ENCODE measurements at places on chromosomes 1 and 21. TPM values are rescaled to one million over a fixed set of nuclear protein-coding genes. Genes with fewer than 3 reads are reported as not detected.

TTLL7 gene
- 9.1 TPM for total RNA-seq

DNA sequence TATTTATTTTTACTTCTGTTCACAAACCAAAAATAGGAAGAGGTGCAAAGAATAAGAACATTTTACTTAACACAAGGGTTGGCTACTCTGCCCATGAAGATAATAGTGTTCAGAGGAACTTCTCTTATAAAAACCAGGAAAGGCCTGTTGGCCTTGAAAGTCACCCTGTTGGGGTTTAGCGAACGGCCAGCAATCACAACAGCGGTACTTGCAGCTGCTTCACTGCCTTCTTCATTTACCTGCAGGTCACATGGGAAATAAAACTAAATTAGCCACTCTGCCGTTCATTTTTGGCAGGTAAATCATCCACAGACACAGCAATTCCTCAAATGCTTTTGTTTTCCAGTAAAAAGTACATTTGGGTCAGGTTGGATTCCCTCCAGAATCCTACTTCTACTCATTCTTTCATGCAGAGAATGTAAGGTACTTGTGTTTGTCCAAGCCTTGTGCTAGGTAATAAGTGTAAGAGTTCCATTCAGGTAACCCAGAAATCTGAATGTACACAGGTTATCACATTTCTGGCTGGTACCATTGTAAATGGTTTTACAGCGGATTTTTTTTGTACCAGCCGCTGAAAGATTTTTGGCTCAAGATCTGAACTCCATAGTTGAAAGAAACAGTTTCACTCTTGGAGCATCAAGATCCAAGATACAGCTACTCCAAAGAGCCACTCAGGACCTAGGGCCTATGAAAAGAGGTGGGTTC is 13.1 kb downstream of the SERPINC1 start:
- DNase-seq, result no peak

DNA sequence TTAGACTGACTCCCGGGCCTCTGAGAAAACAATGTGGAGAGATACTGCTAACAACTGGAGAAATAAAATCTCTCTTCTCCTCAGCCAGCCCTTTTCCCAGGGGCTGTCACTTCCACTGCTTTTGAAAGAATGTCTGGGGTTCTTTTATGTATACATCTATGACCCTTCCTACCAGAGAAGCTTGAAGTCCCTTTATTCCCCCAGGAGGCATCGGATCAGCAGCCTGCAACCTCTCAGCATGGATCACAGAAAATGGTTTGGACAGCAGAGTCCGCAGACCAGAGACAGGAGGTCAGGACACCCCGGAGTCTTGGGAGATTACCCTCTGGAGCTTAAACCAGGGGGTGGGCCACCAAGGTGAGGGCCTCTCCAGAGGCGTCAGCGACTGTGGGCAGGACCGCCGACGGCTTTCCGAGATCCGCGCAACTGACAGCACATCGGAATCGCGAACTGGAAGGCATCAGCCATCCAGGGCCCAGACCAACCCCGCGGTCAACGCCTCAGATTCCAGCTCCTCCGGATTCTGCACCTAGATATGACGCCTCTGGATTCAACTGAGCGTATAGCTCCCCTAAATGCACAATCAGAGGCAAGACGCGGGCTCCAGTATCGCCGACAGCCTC is 1.0 kb downstream of the EPHA10 start:
- DNase-seq, result no peak

- DNase-seq, result no peak
Measured at GRCh38 chr1:101216623-101217022, 20.2 kb upstream of the S1PR1 start.

GRCh38 chr1:82762829-82763532 is 962.2 kb downstream of the ADGRL2 start:
- no peak for DNase-seq

DNA sequence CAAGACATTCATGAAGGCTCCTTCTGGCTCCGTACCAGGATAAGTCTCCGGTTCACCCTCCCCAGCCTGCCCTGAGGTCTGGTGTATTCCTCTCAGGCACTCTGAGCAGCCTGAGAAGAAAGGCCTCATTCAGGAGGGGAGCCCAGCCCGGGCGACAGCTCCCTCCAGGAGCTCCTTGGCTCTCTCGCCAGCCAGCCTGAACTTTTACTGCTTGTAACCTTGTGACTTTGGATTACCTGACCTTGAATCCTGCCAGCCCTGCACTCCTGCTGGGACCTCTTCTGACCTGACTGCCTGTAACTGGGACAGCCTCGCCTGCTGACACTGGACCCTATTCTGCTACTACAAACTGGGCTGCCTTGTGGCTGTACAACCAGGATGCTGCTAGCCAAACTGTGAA is 65.8 kb downstream of the CD34 start:
- DNase-seq, result no peak

CLCA4 gene
- total RNA-seq, result not detected

DVL1 gene
- total RNA-seq, result 69.5 TPM

CLIC6 gene
- under 0.01 TPM for total RNA-seq

GRCh38 chr1:28895896-28896608 is 18.3 kb upstream of the EPB41 start:
- no peak for DNase-seq

All from fibroblast of villous mesenchyme (primary cell).